ENCODE measurements at places on chromosomes 11 and 22.

DNA sequence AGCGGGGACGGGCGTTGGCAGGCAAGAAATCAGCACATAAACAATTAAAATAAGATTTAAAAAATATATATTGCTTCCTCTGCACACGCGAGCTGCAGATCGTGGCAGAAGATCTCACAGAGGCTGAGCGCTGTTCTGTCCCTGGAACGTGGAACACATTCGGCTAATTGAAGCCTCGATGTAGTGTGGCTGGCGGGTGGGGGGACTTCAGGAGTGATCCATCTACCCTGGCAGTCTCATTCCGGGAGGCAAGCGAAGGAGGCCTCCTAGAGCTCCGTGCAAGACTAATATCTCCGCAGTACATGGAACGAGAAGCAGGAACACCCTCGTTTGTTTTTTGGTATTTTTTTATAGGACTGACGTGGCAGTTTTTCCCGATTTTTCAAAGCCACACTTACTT, 402.4 kb downstream of the MN1 start:
- DNase-seq: no peak

GRCh38 chr22:46039535-46039934, 62.6 kb upstream of the WNT7B start:
- no peak for DNase-seq

DNA sequence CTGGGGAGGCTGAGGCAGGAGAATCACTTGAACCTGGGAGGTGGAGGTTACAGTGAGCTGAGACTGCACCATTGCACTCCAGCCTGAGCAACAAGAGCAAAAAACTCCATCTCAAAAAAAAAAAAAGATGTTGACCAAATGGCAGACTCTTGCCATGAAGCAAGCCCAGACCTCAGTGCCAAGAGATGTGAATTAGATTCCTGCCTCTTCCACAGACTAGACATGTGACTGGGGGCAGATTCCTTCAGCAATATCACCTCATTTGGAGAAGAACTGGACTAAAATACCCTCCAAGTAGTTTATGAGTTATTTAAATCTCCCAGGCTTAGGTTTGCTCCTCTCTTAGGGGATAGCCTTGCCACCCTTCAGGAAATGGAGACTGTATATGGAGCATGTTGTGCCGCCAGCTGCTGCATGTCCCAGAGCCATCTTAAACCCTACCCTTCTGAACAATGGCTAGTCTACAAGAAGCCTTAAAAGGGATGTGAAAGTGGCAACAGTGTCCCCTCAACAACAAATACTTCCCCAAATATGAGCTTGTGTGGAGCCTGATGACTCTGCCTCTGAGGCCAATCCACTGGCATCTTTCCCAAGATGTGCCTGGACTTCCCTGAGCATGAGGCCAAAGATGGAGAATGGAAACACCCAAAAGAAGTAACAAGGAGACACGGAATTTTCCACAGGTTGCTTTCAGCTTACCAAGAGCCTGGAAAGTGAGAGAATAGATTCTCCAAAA, 763 bp upstream of the MS4A7 start:
- DNase-seq: no peak

DNA sequence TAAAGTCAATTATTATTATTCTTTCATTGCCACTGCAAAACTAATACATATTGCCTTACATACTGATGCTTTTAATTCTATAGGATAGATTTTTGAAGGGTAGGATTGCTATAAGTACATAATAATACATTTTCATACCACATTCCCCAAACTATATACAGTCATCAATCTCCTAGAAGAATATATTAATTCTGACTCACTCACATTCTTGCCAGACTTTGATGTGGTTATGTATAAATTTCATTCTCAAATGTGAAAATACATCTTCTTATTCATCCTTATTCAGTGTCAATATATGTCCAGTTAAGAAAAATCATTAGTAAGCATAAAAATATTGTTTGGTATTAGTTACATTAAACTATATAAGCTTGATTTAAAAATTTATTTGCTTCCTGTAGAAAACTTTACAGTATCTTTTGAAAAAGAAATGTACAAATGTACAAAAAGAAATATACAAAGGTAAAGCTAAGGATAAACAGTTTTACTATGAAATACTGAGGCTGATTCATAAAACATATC, 458.8 kb upstream of the CNTN5 start:
- no peak for DNase-seq

GRCh38 chr22:44573451-44573850, 75.4 kb upstream of the RTL6 start:
- no peak for DNase-seq

- no peak for DNase-seq
Observed at GRCh38 chr11:24515632-24516031, 18.8 kb downstream of the LUZP2 start.

DNA sequence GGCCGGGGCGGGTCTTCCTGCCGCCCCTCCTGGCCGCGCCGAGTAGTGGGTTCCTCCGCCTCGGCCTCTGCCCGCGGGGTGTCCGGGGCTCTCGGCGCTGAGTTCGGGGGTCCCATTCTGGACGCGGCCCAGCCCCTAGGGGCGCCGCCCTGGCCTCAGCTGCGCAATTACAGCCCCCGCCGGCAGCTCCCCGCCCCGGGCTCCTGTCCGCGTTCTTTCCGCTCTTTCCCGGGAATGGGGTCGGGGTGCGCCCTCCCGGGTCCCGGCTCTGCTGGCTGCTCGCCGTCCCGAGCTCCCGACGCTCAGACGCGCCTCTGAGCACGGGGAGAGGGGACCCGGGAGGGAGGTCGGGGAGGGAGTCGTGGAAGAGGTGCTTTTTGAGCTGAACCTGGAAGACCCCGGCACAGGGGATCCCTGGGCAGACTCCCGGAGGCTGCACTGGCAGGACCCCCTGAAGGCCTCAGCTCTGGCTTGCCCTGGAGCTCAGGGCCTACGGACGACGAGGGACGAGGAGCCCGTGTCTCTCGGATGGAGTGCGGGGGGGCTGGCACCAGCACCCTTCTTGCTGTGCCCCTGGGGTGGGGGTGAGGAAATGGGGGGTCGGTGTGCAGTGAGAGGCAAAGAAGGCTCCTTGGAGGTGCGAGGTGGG, 558 bp downstream of the TSPAN4 start:
- no peak for DNase-seq

GRCh38 chr11:120392314-120392713, 56.1 kb downstream of the ARHGEF12 start:
- no peak for DNase-seq

DNA sequence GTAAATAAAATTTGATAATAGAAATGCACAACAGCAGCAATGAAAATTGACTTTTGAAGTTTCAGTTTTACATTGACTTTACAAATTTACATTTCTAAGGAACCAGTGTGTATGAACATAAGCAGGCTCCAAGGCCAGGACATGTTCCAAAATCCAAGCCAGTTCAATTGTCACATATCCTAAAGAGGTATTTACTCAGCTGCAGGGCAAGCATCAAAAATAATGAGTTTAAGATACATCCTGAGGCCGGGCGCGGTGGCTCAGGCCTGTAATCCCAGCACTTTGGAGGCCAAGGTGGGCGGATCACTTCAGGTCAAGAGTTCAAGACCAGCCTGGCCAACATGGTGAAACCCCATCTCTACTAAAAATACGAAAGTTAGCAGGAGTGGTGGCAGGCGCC, 39.0 kb upstream of the AKIP1 start:
- DNase-seq: no peak

GRCh38 chr11:33672273-33672672, 28.4 kb downstream of the C11orf91 start:
- DNase-seq: no peak

- no peak for DNase-seq
Observed at GRCh38 chr22:49437956-49438355, 389.7 kb downstream of the BRD1 start.

DNA sequence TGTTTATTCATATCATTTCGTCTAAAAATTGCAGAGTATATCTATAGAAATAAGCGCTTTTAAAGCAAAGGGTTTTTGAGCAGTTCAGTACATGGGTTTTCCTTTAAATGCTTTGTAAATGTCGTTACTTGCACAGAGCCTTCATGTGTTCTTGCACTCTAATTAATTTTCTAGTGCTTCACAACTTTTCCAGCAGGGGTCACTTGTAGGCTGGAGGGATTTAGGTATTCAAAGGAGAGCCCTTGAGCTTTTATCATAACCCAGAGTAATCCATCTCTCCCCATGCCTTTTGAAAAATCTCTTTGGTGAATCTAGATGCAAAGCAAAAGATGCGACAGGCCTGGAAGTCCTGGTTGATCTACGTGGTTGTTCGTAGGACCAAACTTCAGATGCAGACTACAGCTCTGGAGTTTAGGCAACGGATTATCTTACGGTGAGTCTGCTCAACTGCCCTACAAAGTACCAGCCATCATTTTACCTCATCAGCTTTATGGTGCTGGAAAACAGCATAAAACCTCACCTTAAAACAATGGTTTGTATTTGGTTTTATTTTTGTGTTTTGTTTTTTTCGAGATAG, 60.4 kb downstream of the SFI1 start:
- no peak for DNase-seq

GRCh38 chr11:133265530-133266035, 266.7 kb downstream of the OPCML start:
- DNase-seq: no peak

- no peak for DNase-seq
Observed at GRCh38 chr11:108965306-108966001, 300.6 kb downstream of the DDX10 start.

- no peak for DNase-seq
Observed at GRCh38 chr11:22491555-22492225, 133.9 kb downstream of the FANCF start.

GRCh38 chr11:73290536-73290935, 17.5 kb upstream of the ARHGEF17 start:
- DNase-seq: no peak
